Thoracic aorta (tissue), 2 donors: ENCODE measurements at places on chromosomes 4 and X.

GRCh38 chr4:107862658-107863057 lies 37.9 kb downstream of the SGMS2 start:
- DNase-seq, result peak; percentile 4

DNA sequence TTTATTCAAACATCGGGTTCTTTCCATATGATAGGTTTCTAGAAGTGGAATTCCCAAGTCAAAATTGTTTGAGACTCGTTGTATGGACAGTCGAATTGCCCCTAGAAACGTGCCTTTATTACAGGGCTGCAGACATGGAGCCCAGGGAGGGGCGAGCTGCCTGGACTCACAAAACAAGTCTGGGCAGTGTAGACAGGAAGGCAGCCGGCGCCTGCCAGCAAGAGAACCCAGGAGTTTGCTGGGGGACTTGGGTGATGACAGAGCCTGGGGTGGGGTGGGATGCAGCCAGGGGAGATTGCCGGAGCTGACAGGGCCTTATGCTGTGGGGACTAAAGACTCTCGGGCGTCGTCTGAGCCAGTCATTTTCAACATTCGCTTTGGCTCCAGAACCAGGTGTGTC lies 107.4 kb upstream of the MSX1 start:
- no peak for DNase-seq

DNA sequence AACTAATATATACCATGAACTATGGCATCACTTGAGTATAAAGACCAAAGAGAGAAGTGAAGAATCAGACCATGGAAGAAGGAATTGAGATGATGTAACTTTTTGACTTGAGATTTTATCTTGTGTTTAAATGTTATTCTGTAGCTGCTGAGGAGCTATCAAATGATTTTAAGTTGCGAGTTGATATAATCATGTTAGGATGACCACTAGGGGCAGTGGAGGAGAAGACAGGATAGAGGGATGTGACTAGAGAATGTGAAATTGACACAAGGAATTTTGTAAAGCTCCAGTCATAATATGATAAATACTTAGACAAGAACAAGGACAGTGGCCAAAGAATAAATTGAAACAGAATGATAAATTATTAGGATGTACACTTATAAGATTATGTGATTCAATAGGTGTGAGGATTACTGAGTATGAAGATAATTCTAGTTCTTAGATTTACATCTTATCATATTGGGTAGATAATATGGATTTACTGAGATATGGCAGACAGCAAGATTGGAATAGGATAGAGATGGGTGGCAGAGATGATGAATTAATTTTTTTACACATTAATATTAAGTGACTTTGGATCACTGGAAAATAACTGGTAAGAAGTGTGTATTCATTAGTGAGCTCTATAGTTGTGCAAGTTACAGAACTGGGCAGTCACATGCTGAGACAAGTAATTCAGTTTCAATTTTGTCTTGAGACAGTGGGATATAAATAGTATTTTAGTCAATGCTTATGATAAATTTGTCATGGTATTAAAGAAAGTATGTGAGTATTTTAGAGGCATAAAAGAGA lies 816.0 kb upstream of the PCDH10 start:
- no peak for DNase-seq

DNA sequence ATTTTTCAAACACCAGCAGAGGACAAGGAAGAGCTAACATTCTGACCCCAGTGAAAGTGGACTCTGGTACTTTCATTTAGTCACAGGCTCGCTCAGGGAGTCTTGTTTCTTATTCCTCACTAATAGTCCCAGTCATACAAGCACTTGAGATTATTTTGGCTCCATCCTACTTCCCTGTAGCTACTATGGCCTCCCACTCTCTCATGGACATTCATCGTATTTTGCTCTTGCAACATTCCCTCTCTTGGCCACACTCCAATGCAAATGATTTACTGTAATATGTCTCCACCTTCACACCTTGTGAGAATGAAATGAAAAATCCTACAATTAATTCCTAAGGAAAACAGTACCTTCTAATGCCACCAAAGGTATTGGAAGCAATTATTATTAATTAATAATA lies 21.3 kb downstream of the PLRG1 start:
- no peak for DNase-seq

DNA sequence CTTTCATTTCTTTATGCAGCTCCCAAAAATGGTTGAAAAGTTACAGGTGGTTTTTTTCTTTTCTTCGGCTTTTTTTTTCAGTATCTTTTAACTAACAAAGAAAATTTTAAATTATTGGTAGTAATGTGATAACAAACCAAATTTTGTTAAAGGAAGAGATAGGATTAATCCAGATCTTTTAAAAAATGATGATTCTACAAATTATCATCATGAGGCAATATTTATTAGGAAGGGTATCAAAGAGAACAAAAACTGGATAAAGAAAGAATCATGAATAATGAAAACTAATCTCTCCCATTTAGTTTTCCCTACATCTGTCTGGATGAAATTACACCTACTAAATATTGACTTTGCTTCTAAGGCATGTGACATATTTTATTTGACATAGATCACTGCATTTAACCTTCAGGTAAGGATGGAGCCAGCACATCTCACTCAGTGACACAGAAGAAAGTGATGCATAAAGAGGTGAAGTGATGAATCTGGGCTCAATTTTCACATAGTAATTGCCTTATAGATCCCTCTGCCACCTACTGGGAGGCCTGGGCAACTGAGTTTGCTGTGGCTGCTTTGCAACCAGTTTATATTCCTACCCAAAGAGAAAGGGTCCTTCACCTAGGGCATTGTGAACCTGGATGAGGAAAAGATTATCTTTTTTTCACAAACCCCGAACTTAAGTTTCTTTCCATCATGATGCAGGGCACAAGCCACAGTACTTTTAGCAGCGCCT lies 155.6 kb downstream of the HNRNPD start:
- DNase-seq, result no peak

DNA sequence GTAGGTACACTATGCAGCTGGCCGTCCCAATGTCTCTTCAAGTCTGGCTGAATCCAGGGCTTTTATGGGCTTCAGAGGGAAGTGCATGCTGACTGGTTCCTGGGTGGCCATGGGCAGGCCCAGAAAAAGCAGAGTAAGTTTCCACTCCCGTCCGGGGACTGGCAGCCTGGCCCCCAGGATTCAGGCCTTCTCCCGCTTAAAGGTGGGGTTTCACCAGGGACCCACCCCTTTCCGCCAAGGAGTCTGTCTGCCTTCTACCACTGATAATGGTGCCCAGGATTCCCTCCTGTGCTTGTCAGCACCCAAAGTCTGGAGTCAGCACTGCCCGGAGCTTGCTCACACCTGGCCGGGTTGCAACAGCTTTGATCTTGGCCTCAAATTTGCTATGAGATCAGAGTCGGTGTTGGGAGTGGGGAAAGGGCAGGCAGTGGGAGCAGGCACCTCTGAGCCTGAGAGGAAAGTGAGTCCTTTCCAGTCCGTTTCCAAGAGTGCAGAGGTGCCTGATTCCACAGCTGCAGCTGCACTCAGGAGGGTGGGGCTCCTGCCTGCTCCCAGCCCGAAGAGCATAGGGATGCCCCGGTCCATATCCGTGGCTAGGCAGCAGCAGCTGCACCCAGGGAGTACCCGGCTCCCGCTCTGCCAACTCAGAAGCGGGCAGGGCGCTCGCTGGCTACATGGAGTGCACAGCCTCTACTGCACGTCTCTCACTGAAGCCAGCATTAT lies 1344.3 kb upstream of the ADGRL3 start:
- DNase-seq, result no peak

DNA sequence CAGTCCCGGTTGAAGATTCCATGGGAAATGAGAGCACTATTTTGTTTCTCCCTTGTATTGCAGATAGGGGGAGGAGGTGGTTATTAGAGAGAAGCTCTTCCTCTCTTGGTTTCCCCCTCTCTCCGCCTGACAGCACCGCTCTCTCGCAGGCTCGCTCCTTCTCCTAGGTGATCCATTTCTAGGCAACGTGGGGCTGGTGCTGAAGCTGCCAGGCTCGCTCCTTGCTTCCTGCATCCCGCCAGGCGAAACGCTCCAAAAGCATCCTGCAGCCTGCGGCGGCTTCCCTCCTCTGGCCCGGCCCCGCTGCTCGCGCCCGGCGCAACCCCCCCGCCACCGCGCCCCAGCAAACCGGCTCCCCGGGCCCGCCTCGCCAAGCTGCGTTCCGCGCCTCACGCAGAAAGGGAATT lies at the start of gene GRID2:
Gene GRID2 (plus strand): TSS at position 346 of the 407 bp plus-strand sequence.
- no peak for DNase-seq

- no peak for DNase-seq
These were observed 622.1 kb downstream of the SPRY1 start for GRCh38 chr4:124018383-124019317.

GRCh38 chr4:2079926-2080325 lies 20.8 kb downstream of the NAT8L start:
- no peak for DNase-seq
